Psoas muscle (tissue), 8 donors: ENCODE measurements at places on chromosomes 3 and 15. TPM values are rescaled to one million over a fixed set of nuclear protein-coding genes. Genes with fewer than 3 reads are reported as not detected.

The THSD4 gene
- 3.1 TPM for total RNA-seq

The MUSTN1 gene
- total RNA-seq, result 1,130 TPM

DNA sequence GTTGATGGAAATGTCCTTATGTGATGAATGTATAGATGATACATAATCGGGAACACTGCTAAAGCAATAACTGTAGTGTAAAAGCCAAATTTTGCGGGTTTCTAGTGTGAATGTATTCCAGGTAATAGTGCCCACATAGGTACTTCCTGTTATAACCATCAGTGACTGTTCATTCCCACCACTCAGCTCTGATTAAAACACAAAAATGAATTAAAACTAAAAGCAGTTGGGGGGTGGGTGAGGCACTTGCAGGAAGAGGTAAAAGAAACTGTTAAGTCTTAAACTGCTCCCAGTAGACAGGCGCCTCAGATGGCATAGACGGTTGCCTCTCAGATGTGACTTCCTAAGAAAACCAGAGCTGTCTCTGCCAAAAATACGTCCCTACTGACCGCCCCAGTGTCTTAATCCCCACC is 893 bp upstream of the MTHFS start:
- no peak for DNase-seq

DNA sequence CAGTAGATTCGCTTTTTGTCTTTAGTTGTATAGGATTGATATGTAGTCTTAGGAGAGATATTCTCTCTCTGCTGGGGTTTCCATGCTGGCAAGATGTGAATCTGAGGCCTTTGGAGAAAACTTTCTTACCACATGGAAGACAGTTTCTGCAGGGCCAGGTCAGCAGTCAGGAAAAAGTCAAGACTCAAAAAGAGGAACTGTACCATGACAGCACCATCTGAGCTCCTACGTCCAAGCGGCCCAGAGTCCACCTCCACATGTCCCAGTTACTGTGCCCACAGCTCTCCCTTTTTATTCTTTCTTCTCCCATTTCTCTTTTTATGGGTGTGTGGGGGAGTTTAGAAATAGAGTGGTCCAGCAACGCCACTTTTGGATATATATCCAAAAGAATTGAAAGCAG is 172.0 kb downstream of the MTHFS start:
- DNase-seq, result no peak

GRCh38 chr15:99306694-99307338 is 55.5 kb downstream of the LRRC28 start:
- no peak for DNase-seq

- no peak for DNase-seq
Observed at GRCh38 chr3:82353306-82354171, 592.1 kb upstream of the GBE1 start.

GRCh38 chr3:183428447-183429211 is at the start of gene MCF2L2:
Gene MCF2L2, minus strand, starts transcription at chr3:183428619. Its CDS starts 642 bp downstream, at chr3:183427977.
- peak; percentile 47 for DNase-seq
